ENCODE measurements at places on chromosomes 16 and 17.

- DNase-seq, result no peak
Measured at GRCh38 chr16:2742323-2743006, 10.0 kb upstream of the SRRM2 start.

- no peak for DNase-seq
Measured at GRCh38 chr16:15976225-15976812, 26.9 kb downstream of the ABCC1 start.

GRCh38 chr16:17309510-17309909 is 161.2 kb downstream of the XYLT1 start:
- DNase-seq, result no peak

DNA sequence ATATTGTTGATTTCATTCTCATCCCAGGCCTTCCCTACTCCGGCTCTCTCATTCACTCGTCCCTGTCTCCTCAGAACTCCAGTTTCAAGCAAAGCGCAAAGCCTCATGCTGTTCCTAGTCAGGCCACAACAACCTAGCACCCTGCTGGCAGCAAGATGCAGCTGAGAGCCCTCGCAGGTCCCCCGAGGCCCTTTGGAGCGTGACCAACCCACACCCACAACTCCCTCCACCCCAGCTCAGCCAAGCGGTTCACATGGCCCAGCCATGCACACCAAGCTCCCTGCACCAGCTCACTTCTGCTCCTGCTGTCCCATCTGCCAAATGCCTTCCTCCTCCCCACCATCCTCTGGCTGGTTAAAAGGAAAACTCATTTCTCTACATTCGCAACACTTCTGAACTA is 195.8 kb downstream of the IRX5 start:
- DNase-seq, result no peak

DNA sequence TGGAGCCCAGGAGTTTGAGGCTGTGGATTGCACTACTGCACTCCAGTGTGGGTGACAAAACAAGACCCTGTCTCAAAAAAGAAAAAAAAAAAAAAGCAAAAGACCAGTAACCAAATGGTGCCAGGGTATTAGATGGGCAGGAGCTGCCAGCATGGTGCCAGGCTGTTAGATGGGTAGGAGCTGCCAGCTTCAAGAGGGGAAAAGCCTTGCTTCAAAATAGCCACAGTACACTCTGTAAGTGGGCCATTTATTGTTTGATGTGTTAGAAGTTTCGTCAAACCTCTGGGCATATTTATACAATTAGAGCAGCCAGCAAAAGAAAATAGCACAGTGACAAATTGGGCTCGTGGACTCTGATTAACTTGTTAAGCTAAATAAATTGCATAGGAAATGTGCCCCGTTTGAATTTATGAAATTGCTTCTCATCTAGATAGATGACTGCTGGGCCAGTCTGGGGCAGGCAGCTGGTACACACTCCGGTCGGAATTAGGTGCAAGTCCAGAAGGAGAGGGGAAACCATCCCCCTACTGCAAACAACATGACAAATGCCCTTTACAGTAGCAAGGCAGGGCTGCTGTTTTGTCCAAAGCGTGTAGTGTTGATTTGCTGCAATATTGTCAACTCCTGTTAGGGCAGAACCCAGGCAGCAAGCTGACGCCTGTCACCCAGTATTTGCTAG is 126.3 kb upstream of the IRX3 start:
- no peak for DNase-seq

DNA sequence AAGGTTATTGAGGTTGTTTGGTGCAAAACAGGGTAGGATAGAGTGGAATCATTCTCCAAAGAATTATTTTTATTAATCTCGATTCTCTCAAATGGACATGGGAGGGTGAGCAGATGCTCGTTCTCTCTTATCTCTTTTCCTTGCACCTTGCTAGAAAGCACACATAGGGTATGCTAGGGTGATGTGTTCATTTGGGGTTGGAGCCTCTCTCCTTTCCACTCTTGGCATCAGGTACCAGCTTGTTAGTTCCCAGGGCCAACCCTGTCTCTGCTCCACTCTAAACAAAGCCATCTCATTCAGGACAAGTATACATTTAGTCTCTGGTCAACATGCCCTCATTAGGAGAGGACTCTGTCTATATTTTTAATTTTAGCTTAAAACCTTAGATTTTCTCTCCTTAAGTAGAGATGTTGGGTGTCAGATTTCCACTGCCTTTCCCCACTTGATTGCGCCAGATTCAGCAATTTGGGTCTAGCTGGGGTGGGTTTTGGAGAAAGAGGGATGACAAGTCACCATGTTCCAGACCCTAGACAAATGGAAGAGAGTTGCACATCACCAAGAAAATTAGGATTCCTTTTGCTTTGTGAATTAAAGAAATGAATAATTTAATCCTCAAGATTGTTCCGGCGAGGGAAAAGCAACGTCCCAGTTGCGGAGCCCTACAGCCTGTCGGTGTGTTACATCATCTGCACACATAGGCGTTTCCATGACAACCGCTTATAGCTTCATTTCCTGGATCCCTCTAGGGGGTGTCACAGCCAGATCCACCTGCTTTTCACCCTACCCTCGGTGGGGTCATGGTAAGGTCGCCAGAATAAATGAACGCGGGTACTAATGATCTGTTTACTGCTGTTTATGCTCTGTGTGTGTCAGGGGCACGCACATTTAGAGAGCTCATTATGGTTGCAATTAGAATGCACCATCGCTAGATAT is 41.6 kb downstream of the SNX11 start:
- no peak for DNase-seq

DNA sequence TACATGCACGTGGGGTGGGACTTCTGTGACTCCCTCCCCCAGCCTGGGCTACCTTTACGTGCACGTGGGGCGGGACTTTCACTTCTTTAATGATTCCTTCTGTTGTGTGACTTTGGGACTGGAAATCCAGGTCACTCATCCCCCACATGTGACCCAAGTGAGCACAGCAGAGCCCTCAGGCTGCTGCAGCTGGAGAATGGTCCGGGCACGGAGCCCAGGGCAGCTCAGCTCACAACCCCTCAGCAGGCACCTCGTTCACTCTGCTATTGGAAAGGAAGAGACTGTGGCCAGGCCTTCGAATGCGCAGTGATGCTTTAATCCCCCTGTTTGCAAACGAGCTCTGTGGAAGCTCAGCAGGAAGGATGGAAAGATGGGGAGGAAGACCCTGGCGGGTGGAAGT is 14.7 kb downstream of the DBNDD1 start:
- no peak for DNase-seq

DNA sequence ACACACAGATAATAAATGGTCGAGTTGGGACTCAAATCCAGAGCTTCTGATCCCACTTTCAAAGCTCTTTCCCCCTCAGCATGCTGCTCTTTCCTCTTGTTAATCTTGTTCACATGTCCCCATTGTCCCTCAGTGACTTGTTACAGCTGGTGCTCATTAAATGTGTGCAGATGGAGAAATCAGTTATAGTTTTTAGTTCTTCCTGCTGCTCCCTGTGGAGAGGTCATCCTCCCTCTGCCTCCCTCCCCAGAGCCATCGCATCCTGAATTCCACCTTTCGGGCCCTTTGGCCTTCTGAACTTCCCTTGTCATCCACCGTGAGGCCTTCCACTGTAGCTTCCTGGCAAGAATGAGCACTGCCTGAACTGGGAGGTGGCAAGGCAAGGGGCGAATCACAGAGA is 179.6 kb downstream of the WSCD1 start:
- no peak for DNase-seq

DNA sequence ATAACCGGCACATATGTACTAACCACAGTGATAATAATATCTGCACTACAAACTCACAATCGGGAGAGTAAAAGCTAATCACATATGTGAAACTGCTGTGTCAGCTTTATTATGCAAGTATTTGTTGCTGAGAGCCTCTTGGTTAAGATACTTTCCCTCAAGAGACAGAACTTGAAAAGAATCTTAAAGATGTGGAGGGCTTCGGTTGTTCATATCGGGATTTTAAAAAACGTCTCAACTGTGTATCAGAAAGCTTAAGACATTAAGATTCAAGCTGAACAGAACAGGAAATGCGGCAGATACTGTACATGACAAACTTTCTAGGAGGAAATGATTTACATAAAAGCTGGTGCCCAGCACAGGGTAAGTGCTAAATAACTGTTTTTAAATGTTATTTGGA is 27.5 kb upstream of the HLF start:
- no peak for DNase-seq

GRCh38 chr17:34283571-34283970 is 2.0 kb upstream of the CCL11 start:
- no peak for DNase-seq

DNA sequence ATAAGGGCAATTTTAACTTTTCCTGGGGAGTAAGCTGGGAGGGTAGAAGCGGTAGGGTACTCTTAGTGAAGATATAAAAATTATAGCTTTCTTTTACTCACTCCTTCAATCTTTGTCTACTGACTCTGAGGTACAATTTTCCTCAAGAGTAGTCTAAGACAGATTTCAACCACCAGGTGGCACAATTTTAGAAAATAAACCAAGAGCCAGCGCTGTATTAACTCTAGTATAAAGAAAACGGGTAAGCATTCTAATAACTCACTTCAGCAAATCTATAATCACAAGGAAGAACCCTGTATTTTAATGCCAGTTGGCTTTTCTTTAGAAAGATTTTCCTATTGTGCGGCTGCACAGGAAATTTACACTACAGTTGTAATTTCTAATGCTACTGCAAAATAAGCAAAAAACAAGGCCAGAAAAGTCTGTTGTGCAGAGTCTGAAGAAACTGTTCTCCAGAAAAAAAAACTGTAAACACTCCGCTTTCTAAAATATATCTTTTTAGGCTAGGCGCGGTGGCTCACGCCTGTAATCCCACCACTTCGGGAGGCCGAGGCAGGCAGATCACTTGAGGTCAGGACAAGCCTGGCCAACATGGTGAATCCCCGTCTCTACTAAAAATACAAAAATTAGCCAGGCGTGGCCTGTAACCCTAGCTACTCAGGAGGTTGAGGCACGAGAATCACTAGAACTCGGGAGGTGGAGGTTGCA is 1.9 kb downstream of the CMC2 start:
- no peak for DNase-seq

GRCh38 chr16:83581082-83581481 is 226.7 kb upstream of the HSBP1 start:
- DNase-seq, result no peak

DNA sequence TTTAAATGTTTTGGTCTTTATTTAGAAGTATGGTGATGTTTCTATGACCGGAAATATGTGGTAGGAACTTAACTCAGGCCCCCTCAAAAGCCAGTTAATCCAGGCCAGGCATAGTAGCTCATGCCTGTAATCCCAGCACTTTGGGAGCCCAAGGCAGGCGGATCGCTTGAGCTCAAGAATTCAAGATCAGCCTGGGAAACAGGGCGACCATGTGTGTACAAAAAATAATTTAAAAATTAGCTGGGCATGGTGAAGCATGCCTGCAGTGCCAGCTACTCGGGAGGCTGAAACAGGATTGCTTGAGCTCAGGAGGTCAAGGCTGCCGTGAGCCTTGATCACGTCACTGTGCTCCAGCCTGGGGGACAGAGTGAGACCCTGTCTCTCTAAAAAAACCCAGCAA is 10.3 kb downstream of the RSL1D1 start:
- DNase-seq, result no peak

GRCh38 chr16:75774197-75774596 is 47.9 kb upstream of the CPHXL start:
- DNase-seq, result no peak

GRCh38 chr16:82510789-82511305 is 115.9 kb upstream of the CDH13 start:
- DNase-seq, result no peak
